ENCODE measurements at places on chromosomes 12 and 14. TPM values are rescaled to one million over a fixed set of nuclear protein-coding genes. Genes with fewer than 3 reads are reported as not detected.

Gene BEGAIN
- total RNA-seq, result 0.22 TPM

Gene PIP4P1
- total RNA-seq, result 15.4 TPM

Gene MGST1
- total RNA-seq, result 454 TPM

Gene PCED1B
- 1.5 TPM for total RNA-seq

Gene ETFRF1
- total RNA-seq, result 65.4 TPM

Gene TTC5
- 19.9 TPM for total RNA-seq

Gene CD163
- 143 TPM for total RNA-seq

Gene PPP1R13B
- 78.7 TPM for total RNA-seq

Gene CCDC175
- total RNA-seq, result 0.24 TPM

Gene EID3
- total RNA-seq, result 10.5 TPM

Gene PRH2
- total RNA-seq, result not detected

Gene FGF6
- total RNA-seq, result not detected

Gene SPTB
- 0.33 TPM for total RNA-seq

Gene PRB2
- total RNA-seq, result not detected

Gene TFCP2
- 20.3 TPM for total RNA-seq

DNA sequence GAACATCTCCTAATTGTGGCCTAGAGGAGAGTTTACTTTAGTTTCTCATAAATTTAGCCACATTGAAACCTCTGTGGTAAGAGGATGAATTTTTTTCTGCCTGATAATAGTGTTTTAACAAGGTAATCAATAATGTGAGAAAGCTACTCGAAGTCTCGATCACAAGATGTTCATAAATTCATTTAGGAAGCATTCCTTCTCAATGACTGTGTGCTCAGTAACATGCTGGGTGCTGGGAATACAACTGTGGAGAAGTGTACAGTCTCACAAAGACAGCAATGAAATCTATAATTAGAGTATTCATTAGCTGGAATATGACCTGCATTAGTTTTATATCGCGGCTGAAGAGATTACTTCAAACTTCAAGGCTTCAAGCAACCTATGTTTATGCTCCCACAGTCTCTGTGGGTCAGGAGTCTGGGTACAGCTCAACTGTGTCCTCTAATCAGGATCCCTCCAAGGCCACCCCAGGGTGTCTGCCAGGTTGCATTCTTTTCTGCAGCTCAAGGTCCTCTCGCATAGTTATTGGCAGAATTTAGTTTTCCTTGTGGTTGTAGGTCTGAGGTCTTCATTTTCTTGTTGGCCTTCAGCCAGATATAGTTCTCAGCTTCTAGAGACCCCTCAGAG is 167.6 kb downstream of the ANO4 start:
- no peak for DNase-seq
- H3K4me3 ChIP-seq, result no peak overlapping the region
- H3K27me3 ChIP-seq, result no peaks in the 10 kb centered on the region
- no peaks in the 10 kb centered on the region for H3K36me3 ChIP-seq
- H3K4me1 ChIP-seq, result no peaks in the 10 kb centered on the region
- H3K27ac ChIP-seq, result no peak overlapping the region

- H3K4me3 ChIP-seq, result no peak overlapping the region
- no peaks in the 10 kb centered on the region for H3K36me3 ChIP-seq
- no peak overlapping the region for H3K27ac ChIP-seq
- no peaks in the 10 kb centered on the region for H3K27me3 ChIP-seq
- no peak for DNase-seq
Observed at GRCh38 chr12:77686760-77687159, 143.9 kb upstream of the NAV3 start.

GRCh38 chr14:69669375-69669774 is 58.0 kb downstream of the SUSD6 start:
- H3K27me3 ChIP-seq, result no peaks in the 10 kb centered on the region
- H3K4me1 ChIP-seq, result peaks cover 95% of the 10 kb centered on the region
- H3K36me3 ChIP-seq, result no peaks in the 10 kb centered on the region
- no peak for DNase-seq

- no peaks in the 10 kb centered on the region for H3K4me1 ChIP-seq
- no peak for DNase-seq
- H3K27ac ChIP-seq, result no peak overlapping the region
Observed at GRCh38 chr12:31518680-31519227, 72.2 kb downstream of the DENND5B start.

GRCh38 chr12:93090731-93091172 is 161.7 kb upstream of the EEA1 start:
- no peak overlapping the region for H3K27ac ChIP-seq
- no peaks in the 10 kb centered on the region for H3K27me3 ChIP-seq
- H3K36me3 ChIP-seq, result no peaks in the 10 kb centered on the region

- no peaks in the 10 kb centered on the region for H3K36me3 ChIP-seq
- peaks cover 24% of the 10 kb centered on the region for H3K4me1 ChIP-seq
- H3K27me3 ChIP-seq, result no peaks in the 10 kb centered on the region
- H3K4me3 ChIP-seq, result no peak overlapping the region
Observed at GRCh38 chr14:90644882-90645281, 171.3 kb downstream of the TTC7B start.

DNA sequence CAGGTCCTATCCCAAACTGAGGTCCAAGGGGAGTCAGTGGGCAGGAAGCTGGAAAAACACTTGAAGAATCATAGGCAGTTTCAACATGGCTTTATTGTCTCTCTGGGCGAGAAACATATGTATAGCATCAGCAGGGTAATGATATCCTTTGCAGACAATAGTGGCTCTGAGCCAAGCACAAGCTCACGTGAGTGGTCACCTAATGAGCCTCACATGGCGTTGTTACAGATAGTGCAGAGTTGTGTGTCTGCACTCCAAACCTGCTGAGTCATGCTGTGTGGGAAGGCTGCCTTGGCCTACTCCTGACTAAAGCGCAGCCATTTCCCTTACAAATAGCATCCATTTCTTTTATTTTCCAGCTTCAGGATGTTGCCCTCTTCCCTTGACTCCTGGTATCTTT is 105.2 kb upstream of the SYT1 start:
- DNase-seq, result no peak
- no peaks in the 10 kb centered on the region for H3K4me1 ChIP-seq
- no peaks in the 10 kb centered on the region for H3K36me3 ChIP-seq
- no peak overlapping the region for H3K4me3 ChIP-seq
- no peaks in the 10 kb centered on the region for H3K27me3 ChIP-seq

- no peak for DNase-seq
- peak overlapping the region; percentile 1 for H3K27ac ChIP-seq
- no peaks in the 10 kb centered on the region for H3K27me3 ChIP-seq
Observed at GRCh38 chr12:19744705-19745218, 305.5 kb downstream of the AEBP2 start.

DNA sequence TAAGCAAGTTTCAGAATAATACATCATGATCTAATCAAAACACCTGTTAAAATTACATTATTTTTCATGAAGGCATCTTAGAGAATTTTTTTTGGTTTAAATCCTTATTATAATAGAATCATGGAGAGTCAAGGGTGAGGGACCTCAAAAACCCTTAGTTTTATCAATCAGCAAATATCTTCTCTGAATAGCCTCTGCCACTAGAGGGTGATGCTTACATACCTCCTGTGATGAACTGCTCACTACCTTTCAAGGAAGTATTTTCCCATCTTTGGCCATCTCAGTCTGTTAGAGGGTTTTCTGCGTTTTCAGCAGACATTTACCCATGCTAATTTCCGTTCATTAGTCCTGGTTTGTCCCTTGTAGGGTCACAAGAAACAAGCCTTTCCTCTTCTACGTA is 200.2 kb downstream of the TRHDE start:
- no peak overlapping the region for H3K27ac ChIP-seq
- no peaks in the 10 kb centered on the region for H3K36me3 ChIP-seq
- no peaks in the 10 kb centered on the region for H3K4me1 ChIP-seq
- no peaks in the 10 kb centered on the region for H3K27me3 ChIP-seq
- H3K4me3 ChIP-seq, result no peak overlapping the region

- H3K36me3 ChIP-seq, result no peaks in the 10 kb centered on the region
- no peaks in the 10 kb centered on the region for H3K4me1 ChIP-seq
- no peak overlapping the region for H3K27ac ChIP-seq
- DNase-seq, result no peak
- H3K27me3 ChIP-seq, result no peaks in the 10 kb centered on the region
Observed at GRCh38 chr14:80850197-80850814, 91.2 kb downstream of the CEP128 start.

DNA sequence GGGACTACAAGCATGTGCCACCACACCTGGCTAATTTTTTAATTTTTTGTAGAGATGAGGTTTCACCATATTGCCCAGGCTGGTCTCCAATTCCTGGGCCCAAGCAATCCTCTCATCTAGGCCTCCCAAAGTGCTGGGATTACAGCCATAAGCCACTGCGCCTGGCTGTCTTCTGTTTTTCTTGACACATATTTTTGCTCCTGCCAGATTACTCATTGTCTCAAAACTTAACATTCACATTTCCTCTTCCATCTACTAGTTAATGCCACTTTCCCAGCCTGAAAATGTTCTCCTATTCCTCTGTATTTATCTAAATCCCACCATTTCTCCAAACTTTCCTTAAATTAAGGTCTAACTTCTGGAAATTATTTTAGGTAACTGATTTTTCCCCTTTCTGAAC is 36.2 kb upstream of the KCNH3 start:
- H3K27ac ChIP-seq, result peak overlapping the region; percentile 80
- no peaks in the 10 kb centered on the region for H3K27me3 ChIP-seq
- peaks cover 5% of the 10 kb centered on the region for H3K4me1 ChIP-seq
- no peaks in the 10 kb centered on the region for H3K36me3 ChIP-seq
- no peak overlapping the region for H3K4me3 ChIP-seq

DNA sequence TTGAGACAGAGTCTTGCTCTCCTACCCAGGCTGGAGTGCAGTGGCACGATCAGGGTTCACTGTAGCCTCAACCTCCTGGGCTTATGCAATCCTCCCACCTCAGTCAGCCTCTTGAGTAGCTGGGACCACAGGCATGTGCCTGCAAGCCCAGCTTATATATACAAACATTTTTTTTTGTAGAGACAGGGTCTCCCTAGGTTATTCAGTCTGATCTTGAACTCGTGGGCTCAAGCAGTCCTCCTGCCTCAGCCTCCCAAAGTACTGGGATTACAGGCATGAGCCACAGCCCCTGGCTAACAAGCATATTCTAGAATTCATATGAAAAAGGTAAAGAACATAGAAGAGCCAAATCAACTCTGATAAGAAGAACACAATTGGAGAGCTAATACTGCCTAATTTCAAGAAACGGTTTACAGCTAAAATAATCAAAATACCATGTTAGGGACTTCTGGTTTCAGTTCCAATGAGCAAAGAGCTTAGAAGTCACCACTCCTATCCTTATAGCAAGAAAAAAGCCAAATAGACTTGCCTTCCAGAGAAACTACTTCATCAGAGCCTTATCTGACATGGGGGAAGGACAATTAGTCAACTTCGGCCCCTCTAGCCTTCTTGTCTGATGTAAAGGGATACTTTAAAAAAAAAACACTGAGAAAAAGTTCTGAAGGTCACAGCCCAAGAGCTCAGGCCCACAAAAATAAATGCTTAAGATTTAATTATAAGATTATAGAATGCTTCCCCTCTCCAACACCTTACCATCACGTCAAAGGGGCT is 37.6 kb downstream of the TMEM116 start:
- H3K27me3 ChIP-seq, result no peaks in the 10 kb centered on the region
- H3K4me3 ChIP-seq, result no peak overlapping the region
- H3K36me3 ChIP-seq, result no peaks in the 10 kb centered on the region
- H3K27ac ChIP-seq, result no peak overlapping the region
- no peak for DNase-seq

DNA sequence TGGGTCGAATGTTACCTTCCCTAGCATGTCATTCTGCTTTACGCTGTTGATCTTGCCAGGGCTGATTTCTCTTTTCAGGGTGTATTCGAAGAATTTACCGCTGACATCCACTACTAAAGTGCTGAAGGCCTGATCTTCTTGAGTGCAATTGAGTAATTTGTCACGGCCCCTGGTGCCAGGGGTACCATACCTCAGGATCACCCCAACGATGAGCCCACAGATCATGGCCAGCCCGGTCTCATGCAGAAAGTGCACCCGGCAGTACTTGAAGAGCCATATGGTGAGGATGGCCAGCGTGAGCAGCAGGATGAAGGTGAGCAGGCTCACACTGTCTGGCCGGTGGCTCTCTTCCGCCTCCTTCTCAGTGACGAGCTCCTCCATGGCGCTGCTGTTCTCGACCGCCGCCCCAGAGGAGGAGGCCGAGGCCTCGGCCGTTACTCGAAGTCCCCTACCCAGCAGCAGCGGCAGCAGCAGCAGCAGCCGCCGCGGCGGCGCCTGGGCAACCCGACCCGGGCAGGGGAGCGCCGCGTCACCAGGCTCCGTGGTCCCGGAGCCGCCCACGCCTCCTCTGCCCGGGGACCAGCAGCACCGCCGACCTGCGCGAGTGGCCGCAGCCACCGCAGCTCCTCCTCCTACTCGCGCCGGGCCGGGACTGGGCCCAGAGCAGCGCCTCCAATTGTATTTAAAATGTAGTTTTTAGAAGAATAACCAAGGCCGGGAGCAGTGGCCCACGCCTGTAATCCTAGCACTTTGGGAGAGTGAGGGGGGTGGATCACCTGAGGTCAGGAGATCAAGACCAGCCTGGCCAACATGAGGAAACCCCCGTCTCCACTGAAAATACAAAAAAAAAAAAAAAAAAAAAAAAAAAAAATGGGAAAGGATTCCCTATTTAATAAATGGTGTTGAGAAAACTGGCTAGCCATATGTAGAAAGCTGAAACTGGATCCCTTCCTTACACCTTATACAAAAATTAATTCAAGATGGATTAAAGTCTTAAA is 58.5 kb upstream of the TMPO start:
- DNase-seq, result peak; percentile 76
- H3K36me3 ChIP-seq, result no peaks in the 10 kb centered on the region
- H3K4me3 ChIP-seq, result no peak overlapping the region
- no peaks in the 10 kb centered on the region for H3K27me3 ChIP-seq
- no peak overlapping the region for H3K27ac ChIP-seq
- H3K4me1 ChIP-seq, result no peaks in the 10 kb centered on the region

DNA sequence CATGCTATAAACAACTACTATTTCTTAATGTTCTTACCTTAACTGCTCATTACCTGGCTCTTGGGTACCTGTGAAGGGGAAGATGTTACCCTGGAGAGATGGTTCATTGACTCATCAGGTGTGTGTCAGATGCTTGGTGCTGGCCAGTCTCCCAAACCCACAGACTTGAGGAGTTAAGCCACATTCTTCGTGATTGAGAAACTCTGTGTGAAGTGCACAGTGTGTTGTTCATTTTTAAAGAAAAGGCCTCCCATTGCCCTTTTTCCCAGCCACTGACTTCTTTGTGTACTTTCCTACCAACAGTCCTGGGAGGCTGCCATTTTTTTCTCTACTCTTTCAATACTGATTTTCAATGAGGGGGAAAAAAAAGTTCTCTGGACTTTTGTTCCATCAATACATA is 3.2 kb downstream of the MGST1 start:
- H3K36me3 ChIP-seq, result peaks cover 14% of the 10 kb centered on the region
- no peaks in the 10 kb centered on the region for H3K27me3 ChIP-seq
- H3K4me3 ChIP-seq, result no peak overlapping the region
- H3K4me1 ChIP-seq, result peaks cover 27% of the 10 kb centered on the region
- DNase-seq, result peak; percentile 90

DNA sequence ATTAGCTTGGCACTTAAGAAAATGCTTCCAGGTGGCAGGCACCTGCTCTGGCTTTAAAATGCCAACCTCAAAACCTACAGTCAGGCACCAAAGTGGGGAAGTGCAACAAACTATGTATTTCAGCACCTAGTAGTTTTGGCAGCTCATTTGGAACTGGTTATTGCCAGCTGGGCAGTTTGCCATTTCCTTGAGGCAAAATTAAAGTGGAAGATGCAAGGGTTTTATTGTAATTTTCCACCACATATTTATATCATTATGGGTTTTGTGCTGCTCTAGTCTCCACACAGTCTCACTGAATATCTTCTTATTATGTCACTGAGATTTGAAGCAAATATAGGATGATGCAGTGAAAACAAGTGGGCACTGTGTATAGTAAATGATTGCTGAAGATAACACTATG is 117.0 kb downstream of the PRKD1 start:
- no peak overlapping the region for H3K4me3 ChIP-seq
- no peaks in the 10 kb centered on the region for H3K4me1 ChIP-seq
- H3K36me3 ChIP-seq, result no peaks in the 10 kb centered on the region
- H3K27ac ChIP-seq, result no peak overlapping the region
- no peaks in the 10 kb centered on the region for H3K27me3 ChIP-seq

Data from thyroid gland (tissue), 4 donors.